ENCODE measurements at places on chromosomes 6 and 20.
A peak's percentile ranks its signal among the peaks of the same experiment; 100 is the strongest.

DNA sequence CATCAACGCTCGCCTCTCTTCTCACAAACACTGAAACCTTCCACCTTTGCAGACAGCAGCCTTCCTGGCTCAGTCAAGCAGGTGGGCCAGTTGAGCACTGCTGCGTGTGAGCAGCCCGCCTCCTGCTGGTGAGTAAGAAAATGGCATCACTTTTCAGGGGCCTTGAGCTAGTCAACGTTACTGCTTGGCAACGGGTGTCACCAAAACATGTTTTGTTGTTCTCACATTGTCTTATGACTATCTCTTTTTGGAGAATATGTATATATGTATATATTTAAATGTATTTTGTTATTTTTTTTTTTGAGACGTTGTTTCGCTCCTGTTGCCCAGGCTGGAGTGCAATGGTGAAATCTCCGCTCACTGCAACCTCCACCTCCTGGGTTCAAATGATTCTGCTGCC is 97.0 kb upstream of the AGPAT4 start:
- DNase-seq = peak; percentile 61

DNA sequence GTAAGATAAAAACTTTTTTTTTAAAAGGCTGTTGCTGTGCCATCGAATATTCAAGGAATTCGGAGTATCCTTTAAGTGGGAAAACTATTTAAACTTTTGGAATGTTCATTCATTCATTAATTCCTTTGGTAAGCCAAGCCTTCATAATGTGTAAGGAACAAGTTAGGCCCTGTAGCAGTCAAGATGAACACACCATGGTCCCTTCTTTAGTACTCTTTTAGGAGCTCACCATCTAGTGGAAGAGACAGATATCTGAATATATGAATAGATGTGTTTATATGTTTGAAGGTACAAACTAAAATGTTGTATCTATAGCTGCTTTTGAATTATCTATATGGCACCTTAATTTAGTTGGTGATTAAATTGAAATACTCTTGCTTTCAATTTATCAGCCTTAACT is 5.8 kb downstream of the SPO11 start:
- DNase-seq = no peak

DNA sequence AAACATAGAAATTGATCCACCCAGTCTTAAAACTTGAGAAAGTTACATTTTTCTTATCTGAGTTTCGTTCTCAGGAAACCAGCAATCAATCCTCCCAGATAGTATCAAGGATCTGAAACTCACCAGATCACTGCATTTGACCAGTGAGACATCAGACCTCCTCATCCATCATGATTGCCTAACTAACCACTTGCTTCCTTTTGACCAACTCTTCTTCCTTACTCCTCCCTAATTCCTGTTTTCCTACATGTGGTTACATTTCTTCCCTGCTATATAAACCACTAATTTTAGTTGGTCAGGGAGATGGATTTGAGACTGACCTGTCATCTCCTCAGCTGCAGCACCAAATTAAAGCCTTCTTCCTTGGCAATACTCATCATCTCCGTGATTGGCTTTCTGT is 357.1 kb upstream of the POU3F2 start:
- no peak for DNase-seq

GRCh38 chr6:127446356-127446755 is 12.8 kb downstream of the KIAA0408 start:
- no peak for DNase-seq

GRCh38 chr20:740162-740561 is 28.1 kb downstream of the SLC52A3 start:
- DNase-seq = no peak

GRCh38 chr6:36510365-36510764 is 36.9 kb downstream of the STK38 start:
- DNase-seq = no peak

GRCh38 chr6:160634706-160635105 is 29.4 kb downstream of the LPA start:
- no peak for DNase-seq

- DNase-seq = no peak
Observed at GRCh38 chr20:34859826-34860545, 12.7 kb downstream of the GGT7 start.

- no peak for DNase-seq
Observed at GRCh38 chr6:70183538-70183937, 119.3 kb downstream of the COL9A1 start.

Data from NCI-H2029 treated with DMSO at 0.1 percent for 48 hours (cell line).